OCI-M1 (cell line): ENCODE measurements at places on chromosomes 6 and 20.

DNA sequence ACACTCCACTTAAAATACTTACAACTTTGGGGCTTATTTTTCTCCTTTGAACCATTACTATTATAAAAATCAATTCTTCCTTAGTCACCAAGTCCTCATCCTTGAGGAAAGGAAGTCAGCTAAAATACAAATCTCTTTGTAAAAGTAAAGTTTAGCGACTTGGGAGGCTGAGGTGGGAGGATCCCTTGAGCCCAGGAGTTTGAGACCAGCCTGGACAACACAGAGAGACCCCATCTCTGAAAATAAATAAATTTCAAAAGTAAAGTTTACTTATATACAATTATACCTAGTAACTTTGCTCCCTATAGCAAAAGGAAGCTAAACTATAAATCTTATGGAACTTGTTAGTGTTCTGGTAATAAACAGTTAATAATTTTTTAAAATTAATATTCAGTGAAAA lies 40.4 kb downstream of the MYB start:
- no peak for DNase-seq

- peak; percentile 78 for DNase-seq
These were observed 1.9 kb downstream of the BAG2 start for GRCh38 chr6:57173886-57174510.

DNA sequence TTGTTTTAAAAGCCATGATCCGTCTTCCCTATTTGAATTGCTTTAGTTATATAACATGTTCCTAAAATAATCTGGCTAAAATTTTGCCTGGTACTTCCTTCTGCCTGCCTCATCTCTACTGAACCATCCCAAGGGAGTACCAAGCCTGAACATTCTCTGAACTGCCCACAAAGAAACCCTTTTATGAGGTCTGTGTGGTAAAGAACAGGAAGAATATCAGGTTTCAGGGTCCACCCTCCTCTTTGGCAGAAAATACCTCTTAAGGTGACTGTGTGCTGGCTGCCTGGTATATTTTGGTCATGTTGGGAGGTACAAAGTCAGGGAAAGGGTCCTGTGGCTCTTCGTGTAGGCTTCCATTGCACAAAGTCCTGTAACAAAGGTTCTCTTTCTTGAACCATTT lies 574.1 kb upstream of the CHD6 start:
- no peak for DNase-seq

- DNase-seq: peak; percentile 76
These were observed 8.1 kb upstream of the ATXN1 start for GRCh38 chr6:16769131-16769985.

DNA sequence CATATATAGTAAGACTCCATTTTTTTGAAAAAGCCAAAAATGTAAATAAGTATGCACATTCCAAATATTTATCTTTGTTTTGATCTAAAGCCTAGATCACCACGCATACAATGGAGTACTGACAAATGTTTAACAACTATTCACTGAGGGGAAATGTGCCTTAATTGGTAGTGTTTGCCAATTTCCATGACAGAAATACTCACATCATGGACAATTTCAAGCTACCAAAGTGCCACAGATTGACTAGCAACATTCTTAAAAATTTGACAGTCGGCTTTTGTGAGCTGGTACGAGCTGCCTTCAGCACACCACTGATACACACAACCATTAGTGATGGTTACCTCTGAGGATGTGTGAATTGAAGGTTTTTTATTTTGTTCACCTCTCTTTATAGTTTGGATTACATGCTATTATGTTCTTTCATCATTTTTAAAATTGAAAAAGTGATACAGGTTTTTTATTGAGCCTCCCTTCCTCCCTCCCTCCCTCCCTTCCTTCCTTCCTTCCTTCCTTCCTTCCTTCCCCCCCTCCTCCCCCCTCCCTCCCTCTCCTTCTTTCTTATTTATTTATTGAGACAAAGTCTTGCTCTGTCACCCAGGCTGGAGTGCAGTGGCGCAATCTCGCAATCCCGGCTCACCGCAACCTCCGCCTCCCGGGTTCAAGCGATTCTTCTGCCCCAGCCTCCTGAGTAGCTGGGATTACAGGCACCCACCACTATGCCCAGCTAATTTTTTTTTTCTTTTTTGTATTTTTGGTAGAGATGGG lies 19.2 kb downstream of the SMPDL3A start:
- DNase-seq: no peak

GRCh38 chr6:28563430-28564095 lies 37.9 kb downstream of the GPX5 start:
- peak; percentile 70 for DNase-seq

DNA sequence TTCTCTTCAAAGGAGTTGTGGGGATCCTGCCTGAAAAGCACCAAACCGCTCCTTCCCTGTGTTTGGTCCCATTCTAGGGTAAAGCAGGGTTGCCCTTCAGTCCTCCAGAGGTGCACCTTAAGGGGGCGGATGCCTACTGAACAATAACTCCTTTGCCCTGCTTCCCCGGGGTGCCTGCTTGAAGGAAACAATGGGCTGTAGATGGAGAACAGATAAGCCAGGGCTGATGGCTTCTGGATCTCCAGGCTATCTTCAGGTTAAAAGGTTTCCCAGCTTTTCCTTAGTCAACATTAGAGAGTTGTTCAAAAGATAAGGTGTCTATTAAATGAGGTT lies 5.4 kb upstream of the PRDM1 start:
- DNase-seq: no peak

GRCh38 chr20:33649201-33649681 lies 12.9 kb upstream of the C20orf144 start:
- no peak for DNase-seq

DNA sequence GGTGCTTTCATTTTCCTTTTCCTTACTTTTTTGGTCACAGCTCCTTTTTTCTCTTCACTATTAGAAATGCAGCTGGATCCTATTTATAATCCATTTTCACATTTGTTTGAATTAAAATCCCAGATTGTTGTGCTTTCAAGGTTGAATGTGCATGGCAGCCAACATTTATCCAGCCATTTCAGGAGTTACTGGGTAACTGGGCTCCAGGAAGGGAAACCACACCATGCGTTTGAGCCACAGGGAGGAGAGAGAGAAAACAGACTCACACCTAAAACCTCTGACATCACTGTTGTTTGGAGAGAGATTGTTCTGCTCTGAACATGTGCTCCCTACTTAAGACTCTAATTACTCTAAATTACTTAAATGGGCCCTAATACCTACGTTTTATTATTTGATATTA lies 173.4 kb downstream of the BMP2 start:
- DNase-seq: no peak

- DNase-seq: no peak
These were observed 20.6 kb downstream of the OLIG3 start for GRCh38 chr6:137473598-137473997.

GRCh38 chr6:29792123-29793035 lies 35.2 kb upstream of the HLA-G start:
- no peak for DNase-seq

GRCh38 chr20:16317445-16318362 lies 255.5 kb downstream of the KIF16B start:
- DNase-seq: no peak

GRCh38 chr20:37042986-37043972 lies 52.5 kb downstream of the RBL1 start:
- DNase-seq: no peak

GRCh38 chr20:63890201-63890576 lies 4.7 kb upstream of the DNAJC5 start:
- no peak for DNase-seq

DNA sequence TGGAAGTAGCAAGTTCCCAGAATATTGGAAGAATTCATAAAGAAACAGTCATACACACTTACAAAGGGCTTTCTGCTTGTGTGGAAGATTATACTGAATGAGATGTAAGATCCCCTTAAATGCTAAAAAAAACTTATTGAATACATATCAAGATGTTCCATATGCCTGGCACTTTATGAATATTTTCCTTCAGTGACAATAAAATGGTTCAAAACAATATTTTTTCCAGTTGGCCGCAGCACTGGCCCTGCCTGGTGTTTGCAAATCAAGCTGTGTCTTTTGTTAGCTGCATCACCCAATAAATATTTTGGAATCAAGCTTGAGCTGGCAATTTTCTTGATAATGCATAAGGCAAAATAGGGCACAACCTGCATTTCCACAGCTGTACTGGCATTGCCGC lies 51.2 kb downstream of the CFAP61 start:
- no peak for DNase-seq

DNA sequence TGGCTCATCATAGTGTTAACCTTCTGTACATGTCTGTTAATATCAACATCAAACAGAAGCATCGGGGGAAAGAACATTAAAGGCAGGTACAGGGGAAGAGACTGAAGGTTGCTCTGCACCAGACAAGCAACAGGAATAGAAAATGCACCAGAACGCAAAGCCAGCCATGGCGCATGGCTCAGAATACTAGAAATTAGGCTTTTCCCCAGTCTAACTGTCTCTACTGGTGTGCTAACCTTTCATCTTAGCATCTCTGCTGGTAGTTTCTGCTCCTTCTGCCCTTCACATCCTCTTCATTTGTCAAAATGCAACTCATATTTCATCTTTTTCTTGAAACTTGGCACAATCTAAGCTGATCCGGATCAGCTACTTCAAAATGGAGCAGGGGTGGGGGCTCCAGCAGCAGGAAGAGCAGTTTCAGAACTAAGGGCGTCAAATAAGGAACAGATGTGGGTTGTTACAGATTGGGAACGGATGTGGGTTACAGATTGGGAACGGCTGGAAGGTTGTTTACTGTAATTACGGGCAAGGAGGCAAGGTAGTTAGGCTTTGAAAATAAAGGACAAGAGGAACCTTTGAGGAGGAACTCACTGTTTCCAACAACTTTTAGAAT lies 13.1 kb upstream of the RNASET2 start:
- DNase-seq: no peak

DNA sequence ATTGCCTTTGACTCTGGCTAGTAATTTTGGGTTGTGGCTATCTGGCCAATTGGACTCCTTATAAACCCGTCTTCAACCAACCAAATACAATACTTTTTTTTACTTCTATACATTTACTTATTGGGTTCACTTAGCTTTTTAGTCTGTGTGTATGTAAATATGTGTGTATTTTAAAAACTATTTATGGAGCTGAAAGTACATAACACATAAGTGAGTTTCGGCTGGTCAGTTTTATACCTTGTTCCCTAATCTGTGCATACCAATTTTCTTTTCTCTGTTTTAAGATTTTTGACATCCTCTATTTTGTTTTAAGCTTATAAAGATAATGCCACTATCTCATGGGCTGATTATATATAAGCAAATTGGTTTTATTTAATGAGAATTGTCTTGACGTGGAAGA lies 129.5 kb downstream of the LRRC1 start:
- DNase-seq: no peak

GRCh38 chr20:1951436-1952115 lies 42.3 kb downstream of the PDYN start:
- DNase-seq: no peak

DNA sequence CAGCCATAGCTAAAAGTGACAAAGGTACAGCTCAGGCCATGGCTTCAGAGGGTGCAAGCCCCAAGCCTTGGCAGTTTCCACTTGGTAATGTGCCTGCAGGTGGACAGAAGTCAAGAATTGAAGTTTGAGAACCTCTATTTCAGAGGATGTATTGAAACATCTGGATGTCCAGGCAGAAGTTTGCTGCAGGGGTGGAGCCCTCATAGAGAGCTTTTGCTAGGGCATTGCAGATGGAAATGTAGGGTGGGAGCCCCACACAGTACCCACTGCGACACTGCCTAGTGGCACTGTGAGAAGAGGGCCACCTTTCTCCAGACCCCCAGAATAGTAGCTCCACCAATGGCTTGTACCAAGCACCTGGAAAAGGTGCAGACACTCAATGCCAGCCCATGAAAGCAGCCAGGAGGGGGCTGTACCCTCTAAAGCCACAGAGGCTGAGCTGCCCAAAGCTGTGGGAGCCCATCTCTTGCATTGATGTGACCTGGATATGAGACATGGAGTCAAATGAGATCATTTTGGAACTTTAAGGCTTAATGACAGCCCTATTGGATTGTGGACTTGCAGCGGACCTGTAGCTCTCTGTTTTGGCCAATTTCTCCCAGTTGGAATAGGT lies 1299.4 kb upstream of the MAP3K7 start:
- DNase-seq: peak; percentile 34

GRCh38 chr20:57498425-57499400 lies 26.2 kb downstream of the CTCFL start:
- peak; percentile 81 for DNase-seq

DNA sequence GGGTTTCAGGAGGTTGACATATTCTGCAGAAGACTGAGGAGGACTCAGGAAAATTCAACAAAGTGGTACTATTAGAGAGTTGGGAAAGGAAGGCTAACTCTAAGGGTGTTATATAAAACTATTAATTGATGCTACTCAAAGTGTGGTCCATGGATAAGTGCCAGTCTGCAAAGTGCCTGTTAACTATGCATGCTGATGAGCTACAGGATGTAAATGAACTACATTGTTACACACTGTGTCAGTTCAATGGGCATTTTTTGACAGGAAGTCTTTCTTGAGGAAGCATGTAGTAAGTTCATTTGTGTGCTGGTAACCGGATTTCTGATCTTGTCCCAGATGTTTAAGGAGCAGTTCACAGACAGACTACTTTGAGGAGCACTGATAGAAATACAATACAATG lies 75.6 kb downstream of the KLHL32 start:
- DNase-seq: no peak

- DNase-seq: no peak
These were observed 98.4 kb upstream of the MAN1A1 start for GRCh38 chr6:119447921-119448320.

- DNase-seq: no peak
These were observed 67.6 kb upstream of the MPC1 start for GRCh38 chr6:166450167-166450873.

DNA sequence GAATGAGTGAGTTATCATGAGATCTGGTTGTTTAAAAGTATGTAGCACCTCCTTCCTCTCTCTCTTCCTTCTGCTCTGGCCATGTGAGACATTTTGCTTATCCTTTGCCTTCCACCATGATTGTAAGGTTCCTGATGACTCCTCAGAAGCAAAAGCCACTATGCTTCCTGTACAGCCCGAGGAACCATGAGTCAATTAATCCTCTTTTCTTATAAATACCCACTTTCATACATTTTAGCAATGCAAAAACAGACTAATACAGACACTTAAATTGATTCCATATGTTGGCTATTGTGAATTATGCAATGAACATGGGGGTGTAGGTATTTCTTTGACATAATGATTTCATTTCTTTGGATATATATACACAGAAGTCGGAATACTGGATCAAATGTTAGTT lies 792.8 kb upstream of the EYS start:
- no peak for DNase-seq
